ENCODE measurements at places on chromosomes 13 and 19.

GRCh38 chr13:83691966-83692365 lies 190.3 kb downstream of the SLITRK1 start:
- DNase-seq, result no peak

DNA sequence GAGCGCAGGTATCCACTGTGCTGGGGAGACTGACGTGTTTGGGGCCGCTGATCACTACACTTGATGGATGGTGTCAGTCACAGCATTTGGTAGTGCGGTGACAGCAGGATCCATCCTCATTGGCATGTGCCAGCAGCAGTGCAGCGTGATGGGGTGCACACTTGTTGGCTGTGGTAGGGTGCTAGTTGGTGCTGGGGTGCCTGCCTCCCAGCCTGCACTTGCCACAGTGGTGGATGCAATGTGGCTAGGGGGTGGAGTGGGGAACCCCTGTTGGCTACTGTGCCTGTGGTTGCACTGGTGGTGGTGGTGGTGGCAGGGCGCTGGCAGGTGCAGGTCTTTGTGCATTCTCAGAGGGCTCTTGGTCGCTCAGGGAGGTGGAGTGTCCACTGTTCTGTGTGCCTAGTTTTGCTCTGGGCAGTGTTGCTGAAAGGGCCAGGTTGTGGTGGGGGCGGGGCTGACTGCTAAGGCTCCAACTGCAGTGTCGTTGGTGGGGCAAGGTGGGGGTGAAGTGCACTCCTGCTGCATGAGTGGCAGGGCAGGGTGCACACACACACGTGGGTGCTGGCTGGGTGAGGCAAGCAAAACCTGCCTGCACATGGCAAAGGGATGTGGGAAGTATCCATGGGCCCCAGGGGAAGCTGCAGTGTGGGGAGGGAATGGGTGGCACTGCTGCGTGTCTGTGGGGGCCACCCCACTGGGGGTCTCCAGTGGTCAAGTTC lies 84.8 kb downstream of the ZMYM2 start:
- no peak for DNase-seq

- DNase-seq, result no peak
These were observed 10.4 kb downstream of the OLFM4 start for GRCh38 chr13:53038993-53039392.

DNA sequence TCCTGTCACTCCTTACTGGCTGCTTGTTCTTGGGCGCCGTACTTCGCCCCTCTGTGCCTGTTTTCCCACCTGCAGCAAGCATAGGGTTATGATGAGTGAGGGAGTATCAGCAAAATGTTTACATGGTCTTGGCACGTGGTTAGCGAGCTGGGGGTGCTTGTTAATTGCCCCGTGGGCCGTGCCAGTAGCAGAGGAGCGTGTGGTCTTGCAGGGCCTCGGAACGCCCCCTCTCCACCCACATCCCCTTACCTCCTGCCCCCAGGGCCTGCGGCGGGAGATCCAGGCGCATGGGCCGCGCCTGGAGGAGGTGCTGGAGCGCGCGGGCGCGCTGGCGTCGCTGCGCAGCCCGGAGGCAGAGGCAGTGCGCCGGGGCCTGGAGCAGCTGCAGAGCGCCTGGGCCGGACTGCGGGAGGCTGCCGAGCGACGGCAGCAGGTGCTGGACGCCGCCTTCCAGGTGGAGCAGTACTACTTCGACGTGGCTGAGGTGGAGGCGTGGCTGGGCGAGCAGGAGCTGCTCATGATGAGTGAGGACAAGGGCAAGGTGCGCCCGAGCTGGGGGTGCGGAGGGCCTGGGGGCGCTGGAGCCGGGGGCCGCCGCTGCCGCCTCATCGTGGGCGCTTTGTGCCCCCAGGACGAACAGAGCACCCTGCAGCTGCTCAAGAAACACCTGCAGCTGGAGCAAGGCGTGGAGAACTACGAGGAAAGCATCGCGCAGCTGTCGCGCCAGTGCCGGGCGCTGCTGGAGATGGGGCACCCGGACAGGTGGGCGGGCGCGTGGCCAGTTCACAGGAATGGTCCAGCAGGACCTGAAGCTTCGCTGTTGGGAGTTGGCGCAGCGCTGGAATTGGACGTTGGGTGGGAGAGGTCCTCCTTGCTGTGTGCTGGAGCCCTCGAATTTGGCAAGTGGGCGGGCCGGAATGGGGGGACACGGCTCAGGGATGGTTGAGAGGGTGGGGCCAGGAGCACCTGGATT lies 22.5 kb upstream of the SHKBP1 start:
- DNase-seq, result no peak

GRCh38 chr13:109655206-109655600 lies 131.2 kb downstream of the IRS2 start:
- no peak for DNase-seq

GRCh38 chr13:30479154-30479882 lies 13.6 kb upstream of the HMGB1 start:
- DNase-seq, result no peak

- DNase-seq, result no peak
These were observed 1.3 kb downstream of the HNRNPL start for GRCh38 chr19:38848299-38849146.

DNA sequence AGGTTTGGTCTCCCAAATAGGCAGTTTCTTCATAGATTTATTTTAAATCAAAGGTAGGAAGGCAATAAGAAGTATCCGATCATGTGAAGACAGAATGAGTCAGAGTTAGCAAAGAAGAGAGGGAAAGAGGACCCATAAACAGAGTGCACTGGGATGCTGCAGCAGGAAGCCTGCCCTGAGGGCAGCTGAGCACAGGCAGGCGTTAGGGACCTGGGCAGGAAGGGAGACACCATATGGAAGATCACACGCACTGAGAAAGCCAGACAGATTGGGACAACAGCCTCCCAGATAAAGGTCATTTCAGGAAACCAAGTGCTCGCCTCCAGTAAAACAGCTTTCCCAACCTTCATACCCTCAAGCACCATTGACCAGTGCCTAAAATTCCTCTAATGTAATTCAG lies 598.0 kb downstream of the EFNB2 start:
- DNase-seq, result no peak

GRCh38 chr13:109427148-109427547 lies 359.2 kb downstream of the IRS2 start:
- DNase-seq, result no peak
